ENCODE measurements at places on chromosomes 6 and 20. TPM values are rescaled to one million over a fixed set of nuclear protein-coding genes. Genes with fewer than 3 reads are reported as not detected.

Gene EFCAB8
- total RNA-seq: 0.07 TPM

Gene TSHZ2
- 45.5 TPM for total RNA-seq

Gene TP53INP2
- total RNA-seq: 60.7 TPM

Gene CCDC170
- 1.9 TPM for total RNA-seq
